NCI-H2107 (cell line): ENCODE measurements at places on chromosomes 1 and 21.

DNA sequence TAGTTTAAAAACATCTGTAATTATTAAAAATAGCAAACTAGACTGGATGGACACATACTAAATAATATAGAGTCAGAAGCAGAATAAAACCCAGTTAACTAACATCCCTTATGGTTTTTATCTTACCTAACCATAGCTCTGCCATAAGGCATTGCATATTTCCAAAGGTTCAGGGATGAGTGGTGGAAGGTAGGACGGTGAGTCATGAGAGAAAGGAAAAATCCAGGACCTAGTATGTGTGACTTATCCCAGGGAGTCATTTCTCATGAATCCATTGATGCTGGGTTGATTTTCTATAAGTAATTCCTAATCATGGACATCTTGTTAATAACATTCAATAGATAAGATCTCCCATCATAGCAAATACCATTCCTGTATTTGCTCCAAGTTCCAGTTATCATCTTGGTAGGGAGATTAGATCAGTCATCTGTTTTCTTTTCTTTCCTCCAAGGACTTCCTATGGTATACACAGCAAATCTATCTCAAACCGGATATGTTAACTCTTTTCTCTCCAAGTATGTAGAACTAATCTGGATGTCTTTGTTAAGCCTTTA is 490.7 kb upstream of the B3GALT2 start:
- no peak for DNase-seq

GRCh38 chr1:33630686-33631085 is 158.2 kb downstream of the ZSCAN20 start:
- DNase-seq, result no peak

GRCh38 chr1:19869929-19870328 is 12.3 kb upstream of the OTUD3 start:
- DNase-seq, result no peak

DNA sequence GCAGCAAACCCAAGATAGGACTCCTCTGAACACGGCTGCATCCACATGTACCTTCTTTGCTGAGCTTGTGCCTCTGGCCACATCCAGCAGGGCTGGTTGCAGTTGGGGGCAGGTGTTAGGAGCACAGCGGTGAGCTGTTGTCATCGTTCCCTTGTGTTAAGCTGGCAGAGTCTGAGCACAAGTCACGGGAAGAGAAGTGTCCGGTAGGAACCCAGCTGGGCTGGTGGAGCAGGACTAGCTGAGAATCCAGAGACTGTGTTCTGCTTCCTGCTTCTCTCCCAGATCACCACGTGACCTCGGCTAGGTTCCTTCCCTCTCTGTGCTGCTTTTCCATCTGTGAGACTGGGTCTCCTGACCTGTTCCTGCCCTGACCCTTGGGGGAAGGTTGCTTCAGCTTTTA is 105.1 kb downstream of the PCBP3 start:
- DNase-seq, result peak; percentile 10

- no peak for DNase-seq
Measured at GRCh38 chr1:42733415-42734200, 6.4 kb downstream of the CLDN19 start.

DNA sequence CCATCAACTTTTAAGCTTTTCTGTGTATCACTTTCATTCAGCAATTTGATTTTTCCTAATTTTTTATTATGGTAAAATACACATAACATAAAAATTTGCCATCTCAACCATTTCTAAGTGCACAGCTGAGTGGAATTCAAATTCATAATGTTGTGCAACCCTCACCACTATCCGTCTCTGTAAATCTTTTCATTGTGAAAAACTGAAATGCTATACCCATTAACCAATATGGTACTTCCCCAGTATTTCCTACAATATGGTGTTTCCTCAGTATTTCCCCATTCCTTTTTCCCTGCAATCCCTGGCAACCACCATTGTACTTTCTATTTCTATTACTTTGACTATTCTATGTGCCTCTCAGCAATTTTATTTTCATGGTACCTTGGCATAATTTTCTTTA is 6.8 kb downstream of the STPG1 start:
- DNase-seq, result no peak

- DNase-seq, result no peak
Measured at GRCh38 chr1:230609208-230609607, 33.1 kb upstream of the COG2 start.

DNA sequence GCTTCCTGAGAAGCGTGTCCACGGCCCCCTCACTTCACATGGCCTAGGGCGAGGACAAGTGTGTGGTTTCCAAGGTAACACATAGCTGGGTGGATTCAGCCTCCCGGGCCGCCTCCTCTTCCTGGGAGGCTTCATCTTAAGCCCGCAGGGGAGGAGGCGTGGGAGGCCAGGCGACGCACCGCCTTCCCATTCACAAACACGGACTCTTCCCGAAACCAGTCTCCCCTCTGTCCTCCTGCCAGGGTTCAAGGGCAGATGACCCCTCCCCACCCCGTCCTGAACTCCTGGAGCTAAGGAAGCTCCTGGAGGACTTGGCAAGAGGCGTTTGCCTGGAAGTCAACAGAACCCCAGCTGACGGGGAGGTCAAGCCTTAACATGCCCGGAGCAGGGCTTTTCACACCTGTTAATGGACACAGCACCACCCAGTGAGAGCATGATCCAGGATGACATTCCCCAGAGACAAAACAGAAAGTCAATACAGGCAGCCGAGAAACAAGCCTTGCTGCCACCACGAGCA is 56.7 kb downstream of the KCNN3 start:
- DNase-seq, result peak; percentile 22

DNA sequence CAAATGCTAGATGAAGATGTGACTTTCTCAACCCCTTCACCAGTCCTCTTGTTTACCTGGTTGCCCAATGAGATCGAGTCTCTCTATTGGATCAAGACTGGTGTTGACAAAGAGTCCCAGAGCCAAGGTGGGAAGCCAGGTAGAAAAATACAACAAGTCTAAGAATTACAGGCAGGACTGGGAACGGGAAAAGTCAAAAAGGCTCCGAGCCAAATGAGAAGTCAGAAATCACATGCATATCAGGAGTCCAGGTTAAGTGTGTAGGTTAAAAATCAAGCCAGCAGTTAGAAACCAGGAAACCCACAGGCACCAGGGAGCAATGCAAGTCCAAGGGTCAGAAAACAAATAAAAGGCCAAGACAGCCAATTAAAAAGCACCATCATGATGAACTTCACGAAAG is 27.4 kb upstream of the DUSP23 start:
- DNase-seq, result no peak

- DNase-seq, result no peak
Measured at GRCh38 chr1:184302346-184302745, 84.5 kb upstream of the C1orf21 start.

DNA sequence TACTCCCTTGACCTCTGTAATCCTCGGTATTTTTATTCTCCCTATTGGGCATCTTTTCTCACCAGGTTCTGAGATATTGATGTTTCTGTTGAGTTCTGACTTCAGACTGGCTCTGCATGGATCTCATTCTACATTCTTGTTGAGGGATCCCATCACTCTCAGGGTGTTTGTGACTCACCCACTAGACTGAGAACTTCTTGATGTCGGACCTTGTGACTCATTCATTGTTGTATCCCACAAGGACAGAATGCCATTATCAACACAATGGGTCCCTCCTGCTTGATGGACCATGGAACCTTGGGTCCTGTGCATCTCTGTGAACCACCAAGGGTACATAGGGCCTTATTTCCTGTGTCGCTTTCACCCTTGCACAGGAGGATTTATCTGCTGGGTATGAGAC is 174.1 kb downstream of the PBX1 start:
- no peak for DNase-seq

DNA sequence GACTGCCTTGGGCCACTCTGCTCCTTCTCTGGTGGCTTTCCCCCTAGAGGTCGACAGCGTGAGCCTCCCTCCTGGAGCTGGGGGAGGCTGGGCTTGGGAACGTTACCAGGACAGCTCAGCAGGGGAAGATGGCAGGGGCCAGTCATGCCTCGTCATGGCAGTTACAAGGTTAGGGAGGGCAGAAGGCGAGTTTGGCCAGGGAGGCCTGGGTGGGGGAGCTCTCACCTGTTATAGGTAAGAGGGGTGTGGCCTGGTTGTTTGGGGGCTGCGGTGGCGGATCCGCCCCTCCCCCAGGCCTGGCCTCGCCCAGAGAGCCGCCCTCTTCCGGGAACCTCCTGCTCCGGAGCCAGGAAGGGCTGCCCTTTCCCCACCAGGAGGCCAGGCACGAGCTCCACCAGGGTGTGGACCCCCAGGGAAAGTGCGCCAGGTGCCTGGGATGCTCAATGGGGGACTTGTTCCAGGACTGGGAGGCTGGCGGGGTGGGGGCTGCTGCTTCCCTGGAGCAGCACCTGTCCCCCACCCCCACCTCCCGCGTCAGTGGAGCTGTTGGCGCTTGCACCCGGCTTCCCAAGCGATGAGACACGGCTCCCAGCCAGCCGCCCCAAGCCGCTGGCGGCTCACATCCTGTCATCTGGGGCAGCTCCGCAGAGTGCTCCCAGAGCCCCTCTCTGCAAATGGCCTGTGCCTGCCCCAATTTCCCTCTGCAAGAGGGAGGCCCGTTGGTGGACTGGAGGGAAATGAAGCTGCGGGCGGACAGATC is 23.6 kb upstream of the PKP1 start:
- peak; percentile 52 for DNase-seq
